Fibroblast of gingiva (primary cell): ENCODE measurements at places on chromosomes 3 and 15.

- DNase-seq, result peak; percentile 75
Observed at GRCh38 chr3:155323063-155323666, 29.7 kb upstream of the STRIT1 start.

DNA sequence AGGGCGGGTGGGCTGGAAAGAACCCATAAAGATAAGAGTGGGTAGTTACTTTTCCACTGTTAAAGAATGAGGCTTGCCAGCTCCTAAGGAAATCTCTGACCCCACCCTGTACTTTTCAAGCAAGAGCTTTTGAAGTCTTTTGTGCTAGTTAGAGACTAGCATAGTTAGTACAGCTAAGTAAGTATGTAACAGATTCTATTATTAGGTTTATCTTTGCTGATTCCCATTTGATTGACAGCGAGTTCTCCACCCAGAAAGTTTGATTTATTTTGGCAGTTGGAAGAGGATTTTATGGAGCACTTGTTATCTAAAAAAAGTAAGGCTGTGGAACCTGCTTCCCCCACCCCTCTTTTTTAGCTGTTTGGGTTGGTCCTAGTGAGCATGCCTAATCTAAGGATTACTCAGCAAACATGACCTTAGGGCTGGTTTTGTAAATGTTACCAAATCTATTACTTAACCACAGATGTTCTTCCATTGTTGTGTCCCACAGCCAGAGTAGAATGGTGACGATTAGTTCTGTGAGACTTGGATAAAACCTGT lies 57.6 kb downstream of the FNDC3B start:
- DNase-seq, result peak; percentile 45

DNA sequence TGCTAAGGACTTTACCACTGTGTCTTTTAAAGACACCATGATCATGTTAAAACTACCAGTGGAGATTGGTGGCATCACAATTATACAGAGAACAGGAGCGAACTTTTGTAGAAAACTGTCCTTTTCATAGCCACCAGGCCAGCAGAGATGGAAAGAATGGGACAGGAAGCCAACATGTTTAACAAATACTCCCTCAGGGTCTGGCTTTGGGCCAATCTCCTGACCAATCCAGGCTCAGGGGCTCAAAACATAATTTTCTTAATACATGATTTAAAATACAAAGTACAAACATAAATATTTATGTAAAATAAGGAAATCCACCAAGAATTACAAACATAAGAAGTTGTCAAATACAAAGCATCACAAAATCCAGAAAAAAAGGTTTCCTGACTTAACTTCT lies 266.0 kb downstream of the VPS13C start:
- peak; percentile 77 for DNase-seq

GRCh38 chr3:58048301-58048700 lies 40.1 kb downstream of the FLNB start:
- no peak for DNase-seq

- DNase-seq, result no peak
Observed at GRCh38 chr3:95356764-95357501, 1294.1 kb downstream of the NSUN3 start.

DNA sequence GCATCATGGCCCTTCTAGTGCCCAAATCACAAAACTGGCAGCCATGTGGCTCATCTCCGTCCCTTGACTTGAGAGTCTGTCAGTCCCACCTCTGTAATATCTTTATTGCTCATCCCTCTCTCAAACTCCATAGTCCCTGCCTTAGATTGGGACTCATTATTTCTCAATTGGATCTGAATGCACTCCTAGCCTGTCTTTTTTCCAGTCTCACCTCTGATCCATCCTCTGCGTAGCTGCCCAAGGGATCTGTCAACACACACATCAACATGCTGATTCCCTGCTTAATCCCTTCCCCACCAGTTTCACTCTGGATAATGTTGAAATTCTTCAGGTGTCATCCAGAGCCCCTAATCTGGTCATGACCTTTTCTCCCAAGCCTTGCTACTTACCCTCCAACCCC lies 39.3 kb downstream of the NMNAT3 start:
- DNase-seq, result no peak

GRCh38 chr3:176909044-176909443 lies 288.2 kb downstream of the TBL1XR1 start:
- no peak for DNase-seq

GRCh38 chr3:17771177-17772017 lies 29.0 kb upstream of the TBC1D5 start:
- DNase-seq, result no peak

GRCh38 chr3:107063351-107063750 lies 313.9 kb upstream of the CCDC54 start:
- DNase-seq, result no peak
